ENCODE measurements at places on chromosomes 16 and 17.

GRCh38 chr17:47145351-47145750 is 43.7 kb downstream of the CDC27 start:
- no peak for ATAC-seq

DNA sequence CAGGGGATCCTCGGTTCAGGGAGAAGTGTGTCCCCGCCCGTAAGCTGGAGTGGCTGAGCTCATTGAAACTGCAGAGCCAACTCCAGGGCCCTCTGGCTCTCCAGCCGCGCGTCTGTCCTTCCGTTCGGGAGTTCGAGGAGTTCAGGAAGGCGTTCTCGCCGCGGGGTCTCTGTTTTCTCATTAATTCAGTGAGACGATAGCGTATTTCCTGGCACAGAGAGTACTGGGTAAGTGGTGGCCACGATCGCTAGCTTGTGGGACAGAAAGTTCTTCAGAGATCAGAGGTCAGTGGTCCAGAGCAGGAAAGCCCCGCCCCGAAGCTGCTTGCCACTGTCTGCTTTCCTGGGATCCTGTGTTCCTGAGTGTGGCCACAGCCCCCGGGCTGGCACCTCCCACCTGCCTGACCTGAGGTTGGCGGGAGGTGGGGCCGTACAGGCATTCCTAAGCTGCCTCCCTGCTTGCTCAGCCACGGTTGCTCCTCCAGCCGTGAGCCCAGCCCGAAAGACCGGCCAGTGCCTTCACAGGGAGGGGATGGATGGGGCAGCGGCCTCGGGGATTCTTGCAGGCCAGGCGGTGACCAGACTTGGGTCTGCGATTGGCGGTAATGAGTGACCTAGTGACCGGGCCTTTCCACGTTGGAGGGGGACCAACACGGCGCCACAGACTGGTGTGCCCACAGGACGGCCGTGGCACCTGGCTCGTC is 8.9 kb downstream of the BAIAP2 start:
- no peak for ATAC-seq

DNA sequence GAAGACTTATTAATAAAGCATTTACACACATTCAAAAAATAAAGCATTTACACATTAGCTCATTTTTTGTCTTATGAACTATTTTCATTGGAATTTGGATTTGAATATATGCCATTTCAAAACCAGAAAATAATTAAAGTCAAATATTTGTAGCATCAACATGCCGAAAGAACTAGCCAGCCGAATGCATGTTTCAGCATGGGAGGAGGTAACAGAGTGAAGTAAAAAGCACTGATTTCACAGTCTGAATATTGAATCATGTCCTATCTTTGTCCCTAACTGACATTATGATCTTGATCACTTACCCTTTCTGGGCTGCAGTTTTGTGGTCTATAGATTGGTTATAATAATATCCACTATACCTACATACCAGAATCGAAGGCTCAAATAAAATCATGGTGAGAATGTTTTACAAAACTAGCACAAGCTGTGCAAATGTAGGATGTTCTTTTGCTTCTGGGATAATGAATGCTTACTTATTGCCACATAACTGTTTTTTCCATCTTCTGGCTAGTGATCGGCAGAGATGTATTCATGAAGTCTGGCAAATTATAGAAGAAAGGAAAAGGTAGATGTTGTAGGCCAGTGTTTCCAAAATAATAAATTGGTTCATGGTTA is 84.7 kb downstream of the TUBD1 start:
- ATAC-seq, result no peak

- no peak for ATAC-seq
Observed at GRCh38 chr16:64791756-64792155, 330.1 kb downstream of the CDH11 start.

DNA sequence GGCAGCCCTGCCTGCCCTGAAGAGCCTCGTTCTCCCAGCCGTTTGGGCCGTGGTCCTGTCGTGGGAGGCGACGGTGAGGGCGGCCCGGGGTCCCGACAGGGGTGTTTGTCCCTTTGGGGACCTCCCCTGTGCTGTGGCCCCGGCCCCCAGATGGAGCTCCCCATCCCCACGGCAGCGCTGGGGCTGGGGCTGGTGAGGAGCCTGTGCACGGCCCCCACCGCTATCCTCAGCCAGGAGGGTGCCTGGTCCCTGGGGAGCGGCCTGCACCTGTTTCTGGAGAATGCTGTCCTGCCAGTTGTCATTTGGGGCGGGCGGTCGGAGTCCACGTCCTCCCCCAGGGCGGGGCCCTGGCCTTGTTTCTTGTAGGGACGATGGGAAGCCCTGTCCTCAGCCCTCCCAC is 6.6 kb downstream of the CAPN15 start:
- no peak for ATAC-seq

DNA sequence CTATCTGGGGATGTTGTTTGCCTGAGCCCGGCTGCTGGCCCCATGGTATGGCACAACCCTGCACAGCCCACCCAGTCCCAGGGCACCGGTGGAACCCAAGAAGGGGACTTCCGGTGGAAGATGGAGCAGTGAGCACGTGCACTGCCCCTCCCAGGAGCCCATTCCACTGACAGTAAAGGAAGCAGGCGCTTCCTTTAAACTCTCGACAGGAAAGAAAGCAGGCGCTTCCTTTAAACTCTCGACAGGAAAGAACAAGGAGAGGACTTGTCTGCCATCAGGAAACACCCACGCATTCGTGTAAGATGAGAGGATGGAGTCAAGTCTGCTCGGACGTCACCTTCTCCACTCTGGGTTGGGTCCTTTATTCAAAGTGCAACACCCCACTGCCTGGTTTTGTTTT is 53.7 kb downstream of the IL21R start:
- no peak for ATAC-seq

DNA sequence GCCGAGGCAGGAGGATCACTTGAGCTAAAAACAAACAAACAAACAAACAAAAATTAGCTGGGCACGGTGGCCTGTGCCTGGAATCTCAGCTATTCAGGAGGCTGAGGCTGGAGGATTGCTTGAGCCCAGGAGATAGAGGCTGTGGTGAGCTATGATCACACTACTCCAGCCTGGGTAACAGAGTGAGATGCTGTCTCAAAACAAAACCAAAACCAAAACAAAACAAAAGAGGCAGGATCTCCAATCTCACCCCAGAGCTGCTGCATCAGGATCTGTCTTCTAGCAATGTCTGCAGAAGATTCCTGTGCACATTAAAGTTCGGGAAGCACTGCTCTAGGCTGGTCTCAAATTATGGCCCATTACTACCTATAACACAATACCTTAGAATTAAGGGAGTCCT is 43.1 kb downstream of the MAP2K6 start:
- ATAC-seq, result no peak

DNA sequence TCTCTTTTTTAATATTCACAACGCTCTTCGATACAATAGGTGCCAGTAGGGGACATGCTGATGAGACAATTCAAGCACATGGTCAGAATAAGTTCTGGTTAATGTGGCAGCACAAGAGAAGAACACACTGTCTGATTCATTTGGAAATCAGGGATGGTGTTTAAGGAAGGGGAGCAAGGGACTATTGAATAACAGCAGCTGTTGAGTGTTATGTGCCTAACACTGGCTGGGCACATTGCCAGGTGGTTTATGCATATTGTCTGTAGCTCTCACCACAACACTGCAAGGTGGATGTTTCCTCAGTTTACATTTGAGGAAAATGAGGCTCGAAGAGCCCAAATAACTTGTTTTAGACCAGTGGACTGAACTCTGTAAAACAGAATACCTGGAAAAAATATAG is 44.2 kb downstream of the LYRM9 start:
- ATAC-seq, result no peak

GRCh38 chr17:63426041-63426916 is 19.8 kb downstream of the CYB561 start:
- no peak for ATAC-seq

DNA sequence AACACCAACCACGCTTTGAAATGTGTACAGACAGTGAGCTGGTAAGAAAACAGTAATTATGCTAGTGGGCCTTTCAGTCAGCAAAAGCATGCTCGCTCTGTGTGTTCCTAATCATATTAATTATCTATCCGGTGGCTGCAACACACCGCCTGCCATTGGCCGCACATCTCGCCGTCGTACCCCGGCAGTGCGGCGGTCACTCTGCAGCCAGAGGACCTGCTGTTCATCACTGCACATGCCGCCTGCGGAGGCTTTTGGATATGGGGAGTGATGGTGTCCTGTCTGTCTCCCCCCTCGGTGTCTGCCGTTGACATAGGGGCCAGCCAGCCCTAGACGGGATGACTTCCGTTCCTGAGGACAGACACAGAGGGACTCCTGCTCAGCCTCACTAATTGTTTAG is 68.5 kb downstream of the RPA1 start:
- ATAC-seq, result no peak

DNA sequence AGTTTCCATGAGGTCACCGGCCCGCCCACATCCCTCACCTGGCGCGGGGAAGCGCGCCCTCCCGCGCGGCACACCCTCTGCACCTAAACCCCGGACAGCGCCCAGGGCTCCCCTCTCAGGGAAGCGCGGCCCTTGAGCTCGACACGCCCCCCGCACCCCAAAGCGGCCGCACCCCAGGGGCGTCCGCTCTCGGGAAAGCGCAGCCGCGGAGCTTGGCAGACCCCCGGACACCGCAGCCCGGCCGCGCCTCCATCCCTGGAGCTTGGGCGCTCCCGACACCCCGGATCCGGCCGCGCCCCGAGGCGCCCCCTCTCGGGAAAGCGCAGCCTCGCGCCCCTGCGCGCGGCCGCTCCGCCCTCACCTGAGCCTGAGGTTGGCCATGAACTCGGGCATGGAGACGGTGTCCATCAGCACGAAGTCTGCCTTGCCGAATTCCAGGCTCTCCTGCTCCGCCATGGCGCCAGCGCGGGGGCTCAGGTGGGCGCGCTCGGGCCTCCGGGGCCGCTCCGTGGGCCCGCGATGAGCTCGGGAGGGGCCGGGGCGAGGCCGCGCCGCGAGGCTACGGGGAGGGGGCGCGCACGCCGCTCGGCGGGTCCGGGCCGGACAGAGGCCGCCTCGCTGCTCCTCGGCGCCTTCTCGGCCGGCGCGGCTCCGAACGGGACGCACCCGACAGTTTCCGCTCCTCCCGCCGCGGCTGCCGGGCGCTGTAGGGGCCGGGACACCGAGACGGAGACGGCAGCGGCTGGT is at the start of gene MYO1D:
TSS of gene MYO1D (minus strand) at position 708 of the 747 bp plus-strand sequence. CDS start at position 456, 252 bp downstream.
- ATAC-seq, result peak; percentile 81

DNA sequence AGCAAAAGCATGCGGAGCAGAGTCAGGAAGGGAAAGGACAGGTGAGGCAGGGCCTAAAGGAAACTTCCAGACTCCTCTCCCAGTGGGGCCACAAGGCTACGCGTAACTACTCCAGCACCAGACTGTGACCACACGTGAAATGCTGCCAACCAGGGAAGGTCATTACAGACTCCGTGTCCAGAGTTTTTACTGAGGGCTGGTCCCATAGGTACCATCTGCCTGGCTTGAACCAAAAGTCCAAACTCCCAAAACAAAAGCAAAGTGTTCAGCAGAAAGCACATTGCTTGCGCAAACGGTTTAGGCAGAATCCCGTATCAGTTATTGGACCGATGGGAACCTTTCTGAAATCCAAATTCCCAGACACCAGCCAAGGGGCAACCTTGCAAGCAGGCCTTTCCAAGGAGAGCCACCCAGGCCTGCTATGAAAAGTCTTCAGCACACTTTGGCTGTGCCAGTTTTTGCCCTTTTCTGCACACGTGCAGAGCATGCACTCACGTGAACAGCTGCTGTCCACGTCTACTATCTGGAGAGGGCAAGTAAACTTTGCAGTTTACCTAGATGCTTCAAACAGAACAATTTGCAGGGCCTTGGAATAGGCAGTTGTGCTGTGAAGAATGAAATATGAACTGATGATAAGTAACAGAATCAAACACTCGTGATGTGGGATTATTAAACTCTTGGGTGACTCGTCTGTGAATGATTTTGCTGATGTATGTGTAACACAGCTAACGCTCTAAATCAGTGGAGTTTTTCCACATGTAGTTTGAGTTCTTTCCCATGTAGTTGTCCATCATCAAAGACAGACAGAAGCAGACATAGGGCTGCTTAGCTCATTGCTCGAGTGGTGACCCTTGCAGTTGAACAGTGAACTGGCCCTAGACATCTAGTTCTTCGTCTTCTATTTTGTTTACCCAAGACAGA is 58.1 kb upstream of the CRISPLD2 start:
- ATAC-seq, result no peak

DNA sequence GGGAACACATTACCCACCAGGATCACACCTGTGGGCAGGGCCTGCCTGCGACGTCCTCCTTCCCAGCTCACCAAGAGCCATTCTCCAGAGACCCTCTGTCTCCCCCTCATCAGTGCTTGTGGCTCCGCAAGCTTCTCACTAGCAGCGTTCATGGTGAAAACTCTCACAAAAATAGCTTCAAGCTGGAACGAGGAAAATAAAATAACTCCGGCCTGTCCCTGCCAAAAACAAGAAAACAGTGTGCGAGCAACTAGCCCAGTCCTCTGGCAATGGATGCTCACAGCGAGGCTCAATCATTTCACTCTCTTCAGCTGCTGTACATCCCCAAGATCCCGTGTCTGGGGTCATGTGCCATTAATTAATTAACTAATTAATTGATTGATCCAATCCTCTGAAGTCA is 18.0 kb downstream of the SPACA3 start:
- no peak for ATAC-seq

GRCh38 chr16:62392698-62393097 is 356.5 kb upstream of the CDH8 start:
- ATAC-seq, result peak; percentile 20

Measured in stimulated activated memory B cell treated with anti-CD40 and anti-IgM and Interleukin-4, amounts not matched to agents 10 μg/mL and 1 μg/mL and 100 μg/mL, for 72 hours (primary cell).